ENCODE measurements at places on chromosomes 16 and 17. TPM values are rescaled to one million over a fixed set of nuclear protein-coding genes. Genes with fewer than 3 reads are reported as not detected.

GRCh38 chr16:53374800-53375199 is 59.5 kb upstream of the RBL2 start:
- DNase-seq: no peak

DNA sequence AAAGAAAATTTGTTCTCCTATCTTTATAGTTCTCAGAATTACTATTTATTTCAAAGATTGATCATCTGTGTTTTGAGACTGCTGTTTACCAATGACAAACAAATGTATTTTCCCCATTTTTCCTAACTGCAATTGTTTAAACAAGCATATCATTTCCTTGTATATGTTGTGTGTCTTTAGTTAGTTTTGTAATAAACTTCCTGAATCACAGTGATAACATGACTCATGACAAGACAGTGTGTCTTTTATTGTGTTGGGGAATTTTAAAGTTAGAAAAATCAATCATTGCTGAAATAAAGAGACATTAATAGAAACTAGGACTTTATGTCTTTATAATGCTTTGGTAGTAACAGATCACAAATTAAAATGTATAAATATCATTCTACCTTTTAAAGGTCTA is 348.5 kb downstream of the KCNJ2 start:
- no peak for DNase-seq

DNA sequence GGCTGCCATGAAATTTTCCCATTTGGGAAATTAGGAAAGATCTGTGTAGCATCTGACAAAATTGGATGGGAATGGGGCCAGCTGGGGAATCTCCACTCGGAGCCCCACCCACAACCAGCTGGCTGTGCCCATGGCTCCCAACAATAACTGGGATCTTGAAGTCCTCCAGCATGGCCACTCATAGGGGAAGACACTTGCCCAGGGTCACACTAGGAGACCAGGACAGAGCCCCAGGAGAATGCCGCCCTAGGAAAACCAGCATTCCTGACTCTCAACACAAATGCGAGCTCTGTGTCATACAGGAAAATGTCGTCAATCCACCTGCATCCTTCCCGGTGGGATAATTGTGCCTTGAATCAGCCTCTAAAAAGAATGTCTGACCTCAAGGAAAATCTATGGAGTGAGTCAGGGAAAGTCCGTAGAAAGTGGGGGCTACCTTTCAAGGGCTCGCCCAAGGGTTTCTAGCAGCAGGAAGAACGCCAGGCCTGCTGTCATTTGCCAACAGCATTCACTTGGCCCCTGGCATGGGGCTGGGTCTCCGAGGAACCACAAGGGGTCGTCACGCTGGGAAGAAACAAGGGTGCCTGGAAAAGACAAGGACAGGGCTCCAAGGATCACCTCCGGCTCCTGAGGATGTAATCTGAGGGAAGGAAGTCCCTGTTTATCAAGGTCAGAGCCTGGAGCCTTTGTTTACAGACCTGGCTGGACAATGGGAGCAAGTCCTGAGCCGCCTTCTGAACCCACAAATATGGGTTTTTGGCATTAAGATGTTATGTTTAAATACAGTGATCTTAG is 15.9 kb downstream of the CDH5 start:
- DNase-seq: no peak

GRCh38 chr17:62876673-62877405 is 68.7 kb upstream of the MARCHF10 start:
- no peak for DNase-seq

GRCh38 chr16:19833581-19833980 is 51.1 kb downstream of the GPRC5B start:
- no peak for DNase-seq

GRCh38 chr17:35666070-35666469 is 65.4 kb upstream of the RASL10B start:
- no peak for DNase-seq

DNA sequence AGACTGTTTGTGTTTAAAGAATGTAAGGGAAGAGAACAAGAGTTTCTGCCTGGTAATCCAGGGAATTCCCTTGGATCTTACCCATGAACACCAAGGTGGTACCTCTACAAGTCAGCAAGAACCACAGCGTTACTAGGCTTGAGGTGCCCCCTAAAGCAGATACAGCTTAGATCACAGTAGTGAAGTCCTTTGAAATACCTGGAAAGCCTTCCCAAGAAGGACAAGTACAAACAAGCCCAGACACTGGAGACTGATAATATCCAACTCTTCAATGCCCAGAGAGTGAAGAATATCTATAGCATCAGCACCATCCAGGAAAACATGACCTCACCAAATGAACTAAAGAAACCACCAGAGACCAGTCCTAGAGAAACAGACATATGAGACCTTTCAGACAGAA is 3.8 kb upstream of the APPBP2 start:
- no peak for DNase-seq

GRCh38 chr16:78098595-78099270 is 721 bp upstream of the WWOX start:
- no peak for DNase-seq

DNA sequence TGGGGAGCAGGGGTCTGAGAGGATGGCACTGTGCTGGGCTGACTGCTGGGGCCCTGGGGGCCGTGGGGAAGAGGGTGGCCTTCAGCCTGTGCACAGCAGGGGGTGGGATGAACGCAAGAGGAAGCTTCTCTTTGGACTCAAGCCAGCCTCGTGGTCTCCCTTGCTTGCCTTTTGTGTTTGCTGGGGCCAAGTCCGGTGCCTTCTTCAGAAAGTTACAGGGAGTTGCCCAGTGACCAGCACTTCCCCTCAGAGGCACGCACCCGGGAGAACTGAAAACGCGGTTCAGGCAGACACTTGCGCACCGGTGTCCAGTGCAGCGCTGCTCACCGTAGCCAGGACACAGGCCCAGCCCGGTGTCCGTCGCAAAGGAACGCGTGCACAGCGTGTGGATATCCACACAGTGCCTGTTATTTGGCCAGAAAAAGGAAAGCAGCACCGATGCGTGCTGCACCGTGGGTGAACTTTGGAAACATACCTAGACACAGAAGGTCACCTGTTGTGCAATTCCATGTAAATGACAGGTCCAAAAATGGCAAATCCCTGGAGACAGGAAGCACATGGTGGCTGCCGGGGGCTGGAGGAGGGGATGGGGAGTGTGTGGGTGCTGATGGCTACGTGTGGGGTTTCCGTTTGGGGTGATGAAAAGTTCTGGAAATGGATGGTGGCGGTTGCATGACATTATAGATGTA is 29.4 kb upstream of the NUDT16L1 start:
- peak; percentile 61 for DNase-seq

DNA sequence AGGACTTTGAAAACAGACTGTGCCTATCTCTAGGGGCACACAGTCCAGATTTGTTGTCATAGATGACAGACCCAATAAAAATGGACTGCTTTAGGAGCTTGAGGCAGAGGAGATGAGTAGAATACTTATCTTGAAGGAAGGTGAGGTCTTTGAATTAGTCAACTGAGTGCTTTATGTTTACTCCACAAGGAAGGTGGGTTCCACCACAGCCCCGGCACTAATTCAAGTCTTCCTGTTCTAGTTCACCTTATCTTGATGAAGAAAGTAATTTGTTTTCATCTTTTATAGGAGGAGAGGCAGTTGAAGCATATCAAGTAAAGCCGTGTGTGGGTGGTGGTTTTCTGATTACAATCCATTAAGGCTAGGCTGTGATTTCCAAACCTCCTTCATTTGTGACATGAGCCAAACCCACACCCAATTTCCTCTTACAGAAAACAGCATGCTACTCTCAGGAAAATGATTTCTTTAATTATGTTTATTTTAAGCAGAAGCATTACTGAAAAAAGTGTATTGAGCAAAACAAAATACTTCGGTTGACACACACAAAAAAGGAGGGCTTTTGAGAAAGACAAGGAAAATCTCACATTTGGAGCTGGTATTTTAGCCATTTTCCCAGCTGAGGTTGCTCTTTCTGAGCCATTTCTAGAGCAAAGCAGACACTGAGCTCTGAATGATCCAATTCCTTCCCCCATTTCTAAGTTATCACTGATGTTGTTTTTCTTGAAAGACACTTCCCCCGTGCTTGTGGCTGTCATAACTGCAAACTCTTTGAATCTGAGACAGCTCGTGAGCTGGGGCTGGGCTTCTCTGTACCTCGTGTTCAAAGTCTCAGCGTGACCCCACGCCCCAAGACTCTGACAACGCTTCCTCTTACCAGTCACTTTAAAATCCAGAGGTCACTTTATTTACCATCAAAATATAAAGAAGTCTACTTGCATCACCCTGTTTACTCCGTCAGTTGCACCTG is 35.4 kb downstream of the CDRT15 start:
- DNase-seq: peak; percentile 45

DNA sequence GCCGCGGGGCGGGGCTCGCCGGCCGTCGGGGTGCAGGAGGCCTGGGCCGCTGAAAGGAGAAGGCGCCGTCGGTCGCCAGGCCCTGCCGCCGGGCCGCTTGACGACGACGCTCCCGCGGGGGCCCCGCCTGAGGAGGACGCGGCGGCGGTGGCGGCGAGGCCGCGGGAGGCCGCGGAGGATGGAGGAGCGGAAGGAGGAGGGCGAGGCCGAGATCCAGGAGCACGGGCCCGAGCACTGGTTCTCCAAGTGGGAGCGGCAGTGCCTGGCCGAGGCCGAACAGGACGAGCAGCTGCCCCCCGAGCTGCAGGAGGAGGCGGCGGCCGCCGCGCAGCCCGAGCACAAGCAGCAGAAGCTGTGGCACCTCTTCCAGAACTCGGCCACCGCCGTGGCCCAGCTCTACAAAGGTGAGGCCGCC is 430 bp downstream of the HAPSTR1 start:
- peak; percentile 46 for DNase-seq

GRCh38 chr16:55711959-55712876 is 56.4 kb downstream of the SLC6A2 start:
- DNase-seq: no peak

GRCh38 chr17:44628243-44629188 is 27.8 kb upstream of the MEIOC start:
- peak; percentile 54 for DNase-seq

CCDC182 gene
- not detected for total RNA-seq

SMIM5 gene
- total RNA-seq: 20.7 TPM

AOC3 gene
- 175 TPM for total RNA-seq

TBC1D3I gene
- 0.67 TPM for total RNA-seq

NPIPB6 gene
- 4.3 TPM for total RNA-seq

Measured in mucosa of descending colon (tissue), 3 donors.